ENCODE measurements at places on chromosomes 6 and 20.
A peak's percentile ranks its signal among the peaks of the same experiment; 100 is the strongest.

- peak; percentile 14 for DNase-seq
Measured at GRCh38 chr6:149933461-149933860, 8.4 kb upstream of the ULBP2 start.

GRCh38 chr6:140931581-140931980 is 1201.1 kb upstream of the GJE1 start:
- no peak for DNase-seq

- no peak for DNase-seq
Measured at GRCh38 chr6:5599127-5599526, 337.8 kb downstream of the FARS2 start.

GRCh38 chr20:38187517-38187916 is 22.4 kb upstream of the TGM2 start:
- no peak for DNase-seq

DNA sequence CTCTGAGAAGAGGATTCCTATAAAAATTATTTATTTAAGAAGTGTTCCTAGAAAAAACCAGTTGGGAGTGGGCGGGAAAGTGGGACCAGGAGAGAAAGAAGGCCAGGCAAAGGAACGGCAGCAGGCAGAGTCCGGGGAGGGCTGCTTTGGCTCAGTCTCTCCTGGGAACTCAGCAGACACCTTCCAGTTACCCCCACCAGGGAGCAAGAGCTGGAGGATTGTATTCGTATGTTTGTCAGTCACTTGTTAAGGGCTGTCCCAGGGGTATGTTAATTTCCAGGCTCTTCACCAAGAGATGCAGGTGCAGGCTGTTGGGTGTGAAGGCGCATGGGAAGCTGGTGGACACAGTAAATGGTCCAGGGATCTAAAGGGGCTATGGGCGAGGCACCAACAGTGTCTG is 53.0 kb upstream of the CHD6 start:
- DNase-seq = no peak

- DNase-seq = no peak
Measured at GRCh38 chr6:104771258-104771832, 88.4 kb downstream of the HACE1 start.

DNA sequence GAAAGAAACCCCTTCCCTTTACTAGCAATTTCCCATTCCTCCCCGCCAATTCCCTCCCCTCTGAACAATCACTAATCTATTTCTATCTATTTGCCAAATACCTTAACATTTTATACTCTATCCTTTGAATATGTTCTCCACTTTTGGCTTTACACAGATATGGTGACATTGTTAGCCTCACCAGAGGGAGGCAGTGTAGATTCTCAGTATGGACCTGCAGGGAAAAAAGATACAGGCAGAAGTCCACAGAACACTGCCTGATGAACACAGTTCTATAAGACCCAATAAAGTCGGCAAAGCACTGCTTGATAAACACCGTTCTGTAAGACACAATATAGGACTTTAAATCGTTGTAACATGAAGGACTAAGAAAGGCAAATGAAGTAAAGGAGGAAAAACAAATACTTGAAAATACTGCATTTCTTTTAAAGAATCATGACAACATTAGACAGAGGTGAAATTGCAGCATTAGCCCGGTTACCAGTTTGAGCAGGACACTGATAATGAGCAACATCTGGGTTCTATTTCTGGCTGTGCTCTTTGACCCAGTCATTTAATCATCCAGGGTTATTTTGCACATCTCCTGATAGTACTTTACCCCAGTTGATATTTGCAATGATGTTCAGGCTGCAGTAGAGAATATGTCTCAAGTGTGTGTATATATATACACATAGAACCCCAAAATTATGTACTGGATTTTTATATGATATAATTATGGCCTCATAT is 296.8 kb downstream of the UTRN start:
- no peak for DNase-seq

- DNase-seq = no peak
Measured at GRCh38 chr6:4398791-4399190, 263.4 kb upstream of the ECI2 start.

GRCh38 chr6:151757506-151757955 is 50.0 kb upstream of the ESR1 start:
- DNase-seq = no peak

DNA sequence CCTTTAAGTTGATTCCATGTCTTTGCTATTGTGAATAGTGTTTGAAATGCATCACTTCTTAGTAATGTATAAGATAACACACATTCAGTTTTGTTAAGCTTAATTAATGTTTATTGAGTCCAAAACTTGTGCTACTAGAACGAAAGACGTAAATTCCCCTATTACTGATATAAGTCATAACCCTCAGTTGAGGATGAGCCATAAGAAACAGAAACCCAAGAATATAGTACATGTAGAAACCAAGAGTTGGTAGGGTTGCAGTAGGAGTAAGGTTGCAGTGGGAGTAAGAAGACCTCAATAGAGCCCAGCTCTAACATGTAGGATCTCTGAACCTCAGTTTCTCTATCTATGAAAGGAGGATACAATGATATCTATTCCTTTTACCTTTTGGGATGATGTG is 19.3 kb downstream of the CITED2 start:
- DNase-seq = no peak

GRCh38 chr20:18188434-18188833 is 50.8 kb downstream of the KAT14 start:
- no peak for DNase-seq

- DNase-seq = peak; percentile 80
Measured at GRCh38 chr6:26020329-26021000, 57.9 kb downstream of the TRIM38 start.

DNA sequence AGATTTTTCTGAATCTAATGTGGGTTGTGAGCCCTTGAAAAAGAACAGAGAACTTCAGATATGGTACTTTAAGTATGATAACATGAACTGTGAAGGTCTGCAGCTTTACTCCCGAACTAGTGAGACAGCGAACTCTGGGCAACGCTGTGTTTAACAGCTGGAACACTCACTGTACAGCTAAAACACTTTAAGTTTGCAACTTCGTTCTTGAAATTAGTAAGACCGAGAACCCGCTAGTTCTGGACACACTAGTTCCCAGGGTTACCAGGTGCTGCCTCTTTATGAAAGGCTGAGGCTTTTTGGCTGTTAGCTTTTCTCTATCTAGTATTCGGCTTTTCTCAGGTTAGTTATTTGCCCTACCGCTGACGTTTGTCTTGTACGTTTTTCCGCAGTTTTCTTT is 52.9 kb downstream of the RIOK1 start:
- no peak for DNase-seq

GRCh38 chr6:43308101-43308989 is at the start of gene CRIP3:
Gene CRIP3, minus strand, starts transcription at chr6:43308826. Its CDS starts 34 bp downstream, at chr6:43308792.
- peak; percentile 61 for DNase-seq

DNA sequence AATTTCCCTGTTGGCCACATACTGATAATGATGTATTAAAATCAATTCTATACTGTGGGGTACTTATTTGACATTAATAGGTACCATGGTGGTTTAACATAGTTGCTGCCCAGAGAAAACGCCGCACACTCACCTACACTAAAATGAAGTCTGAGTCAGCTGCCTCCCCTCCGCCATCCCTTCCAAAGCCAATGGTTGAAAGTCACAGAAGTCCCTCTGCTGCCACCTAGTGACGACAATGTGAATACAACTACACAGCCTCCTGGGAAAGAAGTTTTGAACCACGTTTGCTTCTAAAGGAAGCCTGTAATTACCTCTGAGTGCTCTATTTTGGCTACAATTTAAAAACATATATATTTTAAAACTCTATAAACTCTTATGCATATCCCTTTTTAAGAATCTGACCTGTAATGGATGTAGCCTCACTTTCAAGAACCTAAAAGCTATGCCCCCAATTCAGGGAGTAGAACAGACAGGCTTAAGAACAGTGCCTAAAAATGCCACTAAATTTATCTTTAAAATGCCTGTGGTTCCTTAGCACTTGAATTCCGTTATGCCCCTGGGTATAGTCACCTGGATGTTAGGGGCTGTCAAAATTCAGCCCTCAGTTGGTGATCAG is 20.6 kb upstream of the ECI2 start:
- DNase-seq = peak; percentile 58

DNA sequence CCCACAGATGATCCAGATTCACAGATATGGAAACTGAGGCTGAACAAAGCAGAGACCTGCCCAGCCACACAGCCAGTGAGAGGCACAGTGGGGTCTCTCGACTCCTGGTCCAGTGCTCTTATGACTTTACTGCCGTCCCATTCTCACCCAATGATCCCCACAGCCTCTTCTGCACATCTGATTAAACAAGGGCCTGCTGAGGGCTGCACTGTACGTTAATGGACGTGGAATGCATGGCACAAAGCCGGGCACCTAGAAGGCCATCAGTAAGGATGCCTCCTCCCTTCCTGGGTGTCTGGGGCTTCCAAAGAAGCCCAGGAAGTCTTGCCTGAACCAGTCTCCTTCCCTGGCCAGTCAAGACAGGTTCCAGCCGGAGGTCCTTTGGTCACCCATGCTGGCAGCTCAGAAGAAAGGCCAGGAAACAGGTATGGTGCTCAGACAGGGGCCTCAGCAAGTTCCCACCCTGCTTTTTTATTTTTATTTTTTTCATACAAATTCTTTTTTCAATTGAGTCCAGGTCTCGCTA is 3.8 kb downstream of the TFEB start:
- no peak for DNase-seq

DNA sequence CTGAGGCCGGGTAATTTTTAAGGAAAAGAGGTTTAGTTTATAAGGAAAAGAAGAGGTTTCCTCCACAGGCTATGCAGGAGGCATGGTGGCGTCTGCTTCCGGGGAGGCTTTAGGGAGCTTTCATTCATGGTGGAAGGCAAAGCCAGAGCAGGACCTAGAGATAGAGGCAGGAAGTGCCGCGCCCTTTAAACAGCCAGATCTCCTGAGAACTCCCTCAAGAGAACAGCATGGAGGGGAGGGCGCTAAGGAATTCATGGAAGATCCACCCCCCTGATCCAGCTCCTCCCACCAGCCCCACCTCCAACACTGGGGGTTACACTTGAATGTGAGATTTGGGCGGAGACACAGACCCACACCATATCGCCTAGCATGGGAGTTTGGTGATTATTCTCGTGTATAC is 13.9 kb upstream of the DACT2 start:
- no peak for DNase-seq

DNA sequence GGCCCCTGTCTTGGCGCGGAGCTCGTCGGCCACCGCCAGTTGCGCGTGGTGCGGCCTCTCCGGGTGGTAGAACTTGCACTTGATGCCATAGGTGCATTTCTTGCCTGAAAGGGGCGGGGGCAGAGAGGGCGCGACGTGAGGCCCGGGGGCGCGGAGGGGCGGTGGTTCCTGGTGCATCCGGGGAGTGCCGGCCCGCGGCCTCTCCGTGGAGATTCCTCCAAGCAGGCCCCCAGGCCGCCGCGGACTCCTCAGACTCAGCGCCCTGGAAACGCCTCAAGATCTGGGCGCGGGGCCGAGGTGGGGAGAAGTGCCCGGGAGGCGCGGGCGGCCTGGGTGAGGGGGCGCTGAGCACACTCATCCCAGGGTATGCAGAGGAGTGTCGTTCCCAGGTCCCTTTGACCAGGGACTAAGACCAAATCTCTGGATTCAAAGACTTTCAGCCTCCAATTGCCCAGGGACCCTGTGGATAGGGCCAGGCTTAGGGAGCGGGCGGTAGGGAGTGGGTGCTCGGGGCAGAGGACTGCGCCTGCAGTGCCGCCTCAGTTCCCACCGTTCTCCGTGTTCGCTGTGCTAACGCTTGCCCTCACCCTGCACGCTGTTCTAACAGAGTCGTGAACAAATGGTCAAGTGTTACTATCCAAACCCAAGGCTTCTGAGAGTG is 33.3 kb downstream of the ZC3H12D start:
- no peak for DNase-seq

- DNase-seq = no peak
Measured at GRCh38 chr6:113989675-113990074, 18.7 kb upstream of the HDAC2 start.
